ENCODE measurements at places on chromosomes 13 and 19. TPM values are rescaled to one million over a fixed set of nuclear protein-coding genes. Genes with fewer than 3 reads are reported as not detected.

The AKT1S1 gene
- total RNA-seq: 48.2 TPM

The ZNF628 gene
- total RNA-seq: 8.7 TPM

- no peaks in the 10 kb centered on the region for H3K4me1 ChIP-seq
- no peak overlapping the region for H3K27ac ChIP-seq
- H3K27me3 ChIP-seq: no peaks in the 10 kb centered on the region
Measured at GRCh38 chr13:102286326-102286725, 115.5 kb downstream of the FGF14 start.

GRCh38 chr13:75744127-75744526, 108.0 kb downstream of the LMO7 start:
- H3K4me1 ChIP-seq: no peaks in the 10 kb centered on the region
- no peak overlapping the region for H3K4me3 ChIP-seq
- no peak overlapping the region for H3K27ac ChIP-seq

Measured in endothelial cell (in vitro differentiated cells).